Uterus (tissue), 4 donors: ENCODE measurements at places on chromosomes 1 and 21. TPM values are rescaled to one million over a fixed set of nuclear protein-coding genes. Genes with fewer than 3 reads are reported as not detected.

- no peaks in the 10 kb centered on the region for H3K36me3 ChIP-seq
- H3K4me3 ChIP-seq = no peak overlapping the region
- no peaks in the 10 kb centered on the region for H3K27me3 ChIP-seq
- no peak for DNase-seq
Observed at GRCh38 chr21:45502006-45502345, 40.3 kb downstream of the SLC19A1 start.

Gene LCE1D
- total RNA-seq = not detected

GRCh38 chr1:2821966-2822620, 20.6 kb upstream of the TTC34 start:
- peaks cover 10% of the 10 kb centered on the region for H3K27me3 ChIP-seq
- H3K4me1 ChIP-seq = no peaks in the 10 kb centered on the region
- no peak overlapping the region for H3K27ac ChIP-seq
- no peak for DNase-seq
- H3K36me3 ChIP-seq = no peaks in the 10 kb centered on the region
- H3K4me3 ChIP-seq = no peak overlapping the region

Gene C1orf87
- total RNA-seq = not detected

Gene SHISA4
- total RNA-seq = 52.8 TPM

- no peaks in the 10 kb centered on the region for H3K27me3 ChIP-seq
- no peaks in the 10 kb centered on the region for H3K4me1 ChIP-seq
- H3K4me3 ChIP-seq = no peak overlapping the region
- H3K36me3 ChIP-seq = no peaks in the 10 kb centered on the region
- DNase-seq = no peak
Observed at GRCh38 chr1:34824817-34825454, 32.1 kb downstream of the GJA4 start.

Gene HPCAL4
- 0.24 TPM for total RNA-seq

DNA sequence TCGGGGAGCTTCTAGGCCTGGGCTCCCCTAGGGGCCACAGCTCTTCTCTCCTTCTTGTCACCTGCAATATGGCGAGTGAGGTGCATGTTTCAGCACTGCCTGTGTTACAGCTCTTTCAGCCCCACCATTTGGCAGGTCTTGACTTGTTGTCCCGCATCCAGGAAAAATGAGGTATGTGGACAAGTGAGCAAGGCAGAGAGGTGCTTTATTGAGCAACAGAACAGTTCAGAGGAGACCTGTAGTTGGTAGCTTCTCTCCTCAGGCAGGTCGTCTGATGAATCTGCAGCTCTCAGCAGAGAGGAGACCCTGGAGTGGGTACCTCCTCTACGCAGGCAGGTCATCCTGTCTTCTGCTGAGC, 208.2 kb upstream of the USP25 start:
- H3K4me3 ChIP-seq = no peak overlapping the region
- H3K27ac ChIP-seq = no peak overlapping the region
- H3K27me3 ChIP-seq = no peaks in the 10 kb centered on the region
- H3K4me1 ChIP-seq = no peaks in the 10 kb centered on the region
- DNase-seq = no peak

DNA sequence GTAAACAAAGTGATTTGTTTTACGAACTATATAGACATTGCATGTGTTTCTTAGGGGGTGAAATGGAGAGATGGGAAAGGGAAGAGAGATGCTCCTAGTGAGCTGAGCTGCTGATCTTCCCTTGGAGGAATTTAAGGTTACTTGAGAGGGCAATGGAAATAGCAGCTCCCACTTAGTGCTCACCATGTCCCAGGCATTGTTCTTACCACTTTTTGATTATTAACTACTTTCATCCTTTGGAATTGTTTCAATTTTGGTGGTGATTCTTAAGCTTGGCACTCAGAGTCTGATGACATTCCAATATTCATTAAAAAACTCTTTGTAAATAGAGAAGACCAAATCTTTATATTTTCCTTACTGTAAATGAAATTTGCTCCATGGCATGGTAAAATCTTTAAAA, 124.9 kb downstream of the ITSN1 start:
- no peak overlapping the region for H3K27ac ChIP-seq
- no peaks in the 10 kb centered on the region for H3K27me3 ChIP-seq
- H3K4me3 ChIP-seq = no peak overlapping the region
- peaks cover 3% of the 10 kb centered on the region for H3K4me1 ChIP-seq
- H3K36me3 ChIP-seq = no peaks in the 10 kb centered on the region

GRCh38 chr1:223344491-223344890, 19.5 kb downstream of the SUSD4 start:
- H3K27me3 ChIP-seq = no peaks in the 10 kb centered on the region
- no peak overlapping the region for H3K27ac ChIP-seq
- DNase-seq = no peak
- H3K36me3 ChIP-seq = no peaks in the 10 kb centered on the region

DNA sequence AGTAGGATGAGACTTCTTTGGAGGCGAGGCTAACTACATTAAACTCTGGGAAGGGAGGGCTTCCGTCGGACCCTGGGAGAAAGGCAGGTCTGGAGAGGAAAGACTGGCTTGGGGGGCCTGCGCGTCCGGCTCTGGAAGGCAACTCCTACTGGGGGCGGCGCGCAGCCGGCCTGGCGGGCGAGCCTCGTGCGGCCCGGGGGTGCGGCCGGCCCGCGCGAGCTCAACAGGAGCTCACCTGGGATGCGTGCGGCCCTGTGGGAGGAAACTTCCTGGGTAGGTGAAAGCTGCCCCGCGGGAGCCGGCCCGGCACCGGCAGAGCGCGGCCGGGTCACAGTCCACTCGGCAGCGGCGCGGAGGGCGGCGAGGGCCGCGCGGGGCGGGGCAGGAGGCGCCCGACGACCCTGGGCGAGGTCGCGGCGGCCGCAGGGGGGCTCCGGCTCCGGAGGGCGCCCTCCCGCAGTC, 449 bp downstream of the EPS15 start:
- DNase-seq = peak; percentile 40
- no peaks in the 10 kb centered on the region for H3K36me3 ChIP-seq
- no peaks in the 10 kb centered on the region for H3K27me3 ChIP-seq
- H3K4me3 ChIP-seq = peak overlapping the region; percentile 92
- H3K27ac ChIP-seq = peak overlapping the region; percentile 94

GRCh38 chr1:74266001-74266400, 30.8 kb downstream of the TNNI3K start:
- no peaks in the 10 kb centered on the region for H3K27me3 ChIP-seq
- H3K36me3 ChIP-seq = no peaks in the 10 kb centered on the region
- no peaks in the 10 kb centered on the region for H3K4me1 ChIP-seq
- no peak for DNase-seq
- no peak overlapping the region for H3K27ac ChIP-seq

DNA sequence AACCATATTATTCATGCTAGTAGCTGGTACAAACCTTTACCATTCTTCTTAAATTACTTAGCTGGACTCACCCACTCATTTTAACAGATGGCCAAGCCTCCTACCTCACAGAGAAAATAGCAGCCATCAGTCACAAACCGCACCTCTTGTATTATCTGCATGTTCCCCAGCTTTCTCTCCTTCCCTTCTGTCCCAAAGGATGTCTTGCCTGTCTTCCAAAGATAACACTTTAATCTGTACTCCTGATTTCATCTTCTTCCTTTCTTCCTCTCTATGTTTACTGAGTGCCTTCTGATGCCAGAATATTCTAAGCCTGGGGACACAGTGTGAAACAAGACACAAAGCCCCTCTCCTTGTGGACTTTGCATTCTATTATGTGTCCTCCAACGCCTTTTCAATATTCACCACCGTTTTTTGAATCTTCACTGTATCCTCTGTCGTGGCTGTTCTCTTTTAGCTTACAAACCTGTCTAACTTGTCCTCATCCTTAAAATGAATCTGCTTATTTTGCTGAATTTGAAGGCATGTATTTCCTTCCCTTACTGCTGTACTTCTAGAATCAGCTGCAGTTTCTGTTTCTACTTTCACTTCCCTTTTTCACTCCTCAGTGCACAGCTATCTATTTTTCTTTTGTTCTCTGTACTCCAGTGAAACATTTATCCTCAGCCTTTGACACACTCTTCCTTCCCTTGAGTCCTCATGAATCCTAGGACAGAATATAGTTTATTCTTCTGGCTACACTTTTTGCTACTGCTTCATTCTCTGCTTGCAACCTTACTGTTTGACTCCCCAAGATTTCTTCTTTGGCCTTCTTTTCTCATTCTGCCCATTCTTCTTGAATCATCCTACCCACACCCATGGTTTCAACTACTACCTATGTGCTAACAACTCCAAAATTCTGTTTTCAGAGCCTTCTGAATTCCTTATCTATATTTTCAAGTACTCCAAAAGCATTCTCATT, 216.9 kb upstream of the SAMSN1 start:
- H3K4me1 ChIP-seq = no peaks in the 10 kb centered on the region
- H3K36me3 ChIP-seq = no peaks in the 10 kb centered on the region
- H3K4me3 ChIP-seq = no peak overlapping the region
- DNase-seq = no peak
- H3K27ac ChIP-seq = no peak overlapping the region

Gene C1orf116
- total RNA-seq = not detected

- H3K4me3 ChIP-seq = peak overlapping the region; percentile 71
- DNase-seq = peak; percentile 43
- H3K27ac ChIP-seq = peak overlapping the region; percentile 64
- H3K36me3 ChIP-seq = no peaks in the 10 kb centered on the region
- H3K27me3 ChIP-seq = no peaks in the 10 kb centered on the region
Observed at GRCh38 chr1:203860396-203861025, 888 bp upstream of the SNRPE start.

Gene FAM151A
- total RNA-seq = not detected

DNA sequence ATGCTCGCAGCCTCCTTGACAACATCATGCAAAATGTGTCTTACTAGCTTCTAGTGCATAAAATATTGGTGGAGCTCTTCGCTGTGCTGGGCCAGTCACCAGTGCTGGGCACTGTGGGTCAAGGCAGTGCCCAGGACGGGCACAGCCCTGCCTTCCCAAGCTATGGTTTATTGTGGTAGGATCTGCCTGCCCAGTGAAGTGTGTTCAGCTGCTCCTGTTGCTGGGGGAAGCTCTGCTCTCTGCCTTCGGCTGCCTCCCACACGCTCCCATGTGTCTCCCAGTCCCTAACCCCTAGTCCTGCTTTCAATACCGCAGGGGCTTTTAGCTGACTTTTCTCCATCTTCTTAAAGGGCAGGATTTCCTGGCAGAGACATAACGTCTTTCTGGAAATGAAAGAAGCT, 15.7 kb downstream of the EPHX1 start:
- H3K27ac ChIP-seq = peak overlapping the region; percentile 44
- H3K4me3 ChIP-seq = no peak overlapping the region
- no peaks in the 10 kb centered on the region for H3K36me3 ChIP-seq
- H3K27me3 ChIP-seq = no peaks in the 10 kb centered on the region
- no peak for DNase-seq

Gene CZIB
- total RNA-seq = 81.9 TPM

DNA sequence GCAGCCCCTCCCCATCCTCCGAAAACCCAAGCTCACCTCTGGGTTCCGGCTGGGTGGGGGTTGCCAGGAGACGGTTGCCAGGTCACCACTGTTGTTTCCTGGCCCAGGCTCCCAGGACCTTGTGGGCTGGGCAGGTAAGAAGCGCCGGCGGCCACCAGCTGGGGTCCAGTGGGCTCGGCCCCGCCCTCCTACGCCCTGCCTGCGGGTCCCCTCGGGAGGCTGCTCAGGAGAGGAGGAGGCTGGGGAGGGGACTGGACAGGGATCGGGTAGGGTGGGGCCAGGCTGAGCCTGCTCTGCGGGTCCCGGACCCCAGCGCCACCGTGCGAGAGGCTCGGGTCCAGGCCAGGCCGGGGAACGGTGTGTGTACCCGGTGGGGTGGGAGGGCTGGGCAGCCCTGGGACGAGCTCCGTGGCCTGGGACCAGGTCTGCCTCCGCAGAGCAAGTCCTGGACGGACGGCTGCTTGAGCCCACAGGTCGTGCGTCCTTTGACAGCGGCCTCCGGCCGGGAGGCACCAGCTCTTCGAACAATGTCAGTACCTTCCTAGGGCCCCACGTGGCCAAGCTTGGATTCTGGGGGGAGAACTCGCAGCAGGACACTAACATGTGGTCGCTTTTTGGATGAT, at the start of gene TTLL10:
TSS of gene TTLL10 (plus strand) at position 88 of the 623 bp plus-strand sequence. CDS start 5,336 bp downstream, outside the sequence.
- no peak within 1 kb of the TSS for H3K4me3 ChIP-seq
- H3K36me3 ChIP-seq = no peaks in the 10 kb centered on the region
- H3K27ac ChIP-seq = no peak within 1 kb of the TSS

- H3K36me3 ChIP-seq = no peaks in the 10 kb centered on the region
- no peak overlapping the region for H3K27ac ChIP-seq
Observed at GRCh38 chr1:43207229-43207853, 35.2 kb downstream of the CFAP57 start.

GRCh38 chr1:17370618-17371017, 1.4 kb upstream of the PADI6 start:
- no peak overlapping the region for H3K27ac ChIP-seq
- DNase-seq = no peak
- H3K36me3 ChIP-seq = no peaks in the 10 kb centered on the region

Gene ADCY10
- 0.26 TPM for total RNA-seq

Gene BRINP3
- total RNA-seq = 0.76 TPM

DNA sequence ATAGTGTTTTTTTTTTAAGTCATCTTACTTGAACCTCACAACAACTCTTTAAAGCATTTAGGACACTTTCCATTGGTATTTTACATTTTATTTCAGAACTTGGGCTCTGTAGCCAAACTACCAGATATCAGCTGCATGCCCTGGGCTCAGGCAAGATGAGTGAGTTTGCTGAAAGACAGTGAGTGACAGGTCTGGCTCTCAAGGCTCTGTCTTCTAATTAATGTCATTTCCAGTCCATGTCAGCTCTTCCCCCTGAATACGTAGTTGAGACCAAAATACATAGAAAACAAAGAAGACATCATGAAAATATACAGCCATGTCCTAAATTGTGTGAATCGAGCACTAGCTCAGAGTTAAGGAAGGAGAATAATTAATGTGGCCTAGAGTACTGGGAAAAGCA, 39.7 kb downstream of the PRRX1 start:
- H3K36me3 ChIP-seq = no peaks in the 10 kb centered on the region
- H3K27ac ChIP-seq = no peak overlapping the region
- DNase-seq = no peak

Gene S100A9
- 175 TPM for total RNA-seq

- no peak overlapping the region for H3K4me3 ChIP-seq
- no peak overlapping the region for H3K27ac ChIP-seq
- H3K4me1 ChIP-seq = no peaks in the 10 kb centered on the region
- no peaks in the 10 kb centered on the region for H3K27me3 ChIP-seq
Observed at GRCh38 chr1:210377731-210378333, 49.1 kb downstream of the HHAT start.

Gene ZBTB8A
- 4.1 TPM for total RNA-seq

- H3K27ac ChIP-seq = no peak within 1 kb of the TSS
- H3K4me3 ChIP-seq = peak within 1 kb of the TSS; percentile 65
- no peaks in the 10 kb centered on the region for H3K27me3 ChIP-seq
- peak; percentile 33 for DNase-seq
- no peaks in the 10 kb centered on the region for H3K4me1 ChIP-seq
Observed at GRCh38 chr1:166975361-166976129, at the start of gene ILDR2. Gene ILDR2, minus strand, starts transcription at chr1:166975540. Its CDS starts 272 bp downstream, at chr1:166975268.
